Activated naive CD4-positive, alpha-beta T cell treated with anti-CD3 and anti-CD28 coated beads for 36 hours (primary cell): ENCODE measurements at places on chromosomes 6 and 20. TPM values are rescaled to one million over a fixed set of nuclear protein-coding genes. Genes with fewer than 3 reads are reported as not detected.

TGM3 gene
- total RNA-seq: not detected

RFX6 gene
- total RNA-seq: not detected

HLA-DRB1 gene
- total RNA-seq: 4.2 TPM

DEFB132 gene
- not detected for total RNA-seq

UBR2 gene
- 23.5 TPM for total RNA-seq

BPIFB1 gene
- total RNA-seq: not detected

NEURL2 gene
- 1.4 TPM for total RNA-seq

HLA-DPA1 gene
- 12.1 TPM for total RNA-seq

ERVFRD-1 gene
- total RNA-seq: not detected

TPX2 gene
- 166 TPM for total RNA-seq

CDKN1A gene
- 90.1 TPM for total RNA-seq

GNMT gene
- total RNA-seq: not detected
